ENCODE measurements at places on chromosomes 7 and 10.

DNA sequence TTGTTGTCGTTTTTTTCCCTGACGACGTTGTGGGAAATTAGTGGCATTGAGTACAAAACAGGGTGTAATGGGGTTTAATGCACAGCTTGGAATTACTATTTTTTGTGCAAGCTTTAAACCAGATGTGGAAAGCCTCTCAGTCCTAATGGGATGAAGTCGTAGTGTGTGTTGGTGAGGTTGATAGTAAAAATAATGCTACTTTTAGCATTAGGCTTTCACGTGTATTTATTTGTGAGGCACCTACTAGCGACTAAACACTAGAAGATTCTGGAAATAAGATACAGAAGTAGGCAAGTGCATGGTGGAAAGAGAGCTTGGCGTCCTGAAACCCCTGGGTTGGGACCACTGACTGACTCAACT lies 588 bp upstream of the ORC5 start:
- no peak for DNase-seq

- DNase-seq, result no peak
These were observed 3.7 kb upstream of the CXCL12 start for GRCh38 chr10:44388641-44389040.

- DNase-seq, result no peak
These were observed 148.0 kb downstream of the HGF start for GRCh38 chr7:81621893-81622292.

GRCh38 chr10:26780793-26781601 lies 79.8 kb downstream of the ABI1 start:
- peak; percentile 62 for DNase-seq

- DNase-seq, result no peak
These were observed 4.9 kb upstream of the ADCY1 start for GRCh38 chr7:45569290-45569685.

- DNase-seq, result no peak
These were observed 1.0 kb upstream of the FAM20C start for GRCh38 chr7:191105-191980.

Data from CD14-positive monocyte (primary cell).